Activated CD8-positive, alpha-beta memory T cell treated with anti-CD3 and anti-CD28 coated beads, Interleukin-2, amount 10 ng/mL, durations not matched to agents 7 days and 5 days (primary cell): ENCODE measurements at places on chromosomes 11 and 22.

DNA sequence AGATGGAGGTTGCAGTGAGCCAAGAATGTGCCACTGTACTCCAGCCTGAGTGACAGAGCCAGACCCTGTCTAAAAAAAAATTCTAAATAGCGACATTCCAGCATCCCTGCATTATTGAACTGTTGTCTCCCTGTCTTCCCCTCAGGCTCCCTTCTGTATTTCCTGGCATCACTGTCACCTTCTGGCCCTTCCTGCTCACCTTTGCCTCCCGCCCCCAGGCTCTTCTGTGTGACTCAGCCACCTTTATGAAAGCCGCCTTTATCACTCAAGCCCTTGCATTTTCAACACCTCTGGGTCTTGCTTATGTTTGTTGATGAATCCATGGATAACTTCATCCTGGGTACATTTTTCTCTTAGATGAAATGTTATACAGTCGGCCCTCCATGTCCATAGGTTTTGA lies 21.1 kb downstream of the UBASH3B start:
- DNase-seq, result no peak

GRCh38 chr11:60748821-60749220 lies 7.8 kb upstream of the MS4A15 start:
- DNase-seq, result no peak

DNA sequence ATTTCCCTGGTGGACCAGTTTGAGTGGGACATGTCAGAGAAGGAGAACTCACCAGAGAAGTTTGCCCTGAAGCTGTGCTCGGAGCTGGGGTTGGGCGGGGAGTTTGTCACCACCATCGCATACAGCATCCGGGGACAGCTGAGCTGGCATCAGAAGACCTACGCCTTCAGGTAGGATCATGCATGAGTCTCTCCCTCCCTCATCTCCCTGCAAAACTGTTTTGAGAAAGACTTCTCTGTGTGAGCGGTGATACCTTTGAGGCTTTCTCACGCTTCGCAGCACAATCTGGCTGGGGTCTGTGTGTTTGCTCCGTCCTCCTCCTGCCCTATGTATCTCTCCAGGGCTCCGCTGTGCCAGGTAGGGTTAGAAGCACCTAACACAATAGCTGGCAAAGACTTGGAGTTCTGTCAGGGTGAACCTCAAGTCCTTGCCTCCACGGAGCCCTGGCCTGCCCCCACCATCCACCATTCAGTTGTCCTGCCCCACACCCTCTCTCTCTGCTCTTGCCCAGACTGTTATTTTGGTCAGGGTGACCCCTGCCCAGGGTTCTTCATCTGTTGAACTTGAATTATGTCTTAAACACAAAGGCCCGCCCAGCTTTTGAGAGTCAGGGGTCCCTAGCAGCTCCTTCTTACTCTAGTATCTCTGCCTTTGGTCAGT lies 13.4 kb downstream of the DERL3 start:
- no peak for DNase-seq

- DNase-seq, result no peak
Observed at GRCh38 chr11:61045271-61045670, 57.0 kb upstream of the CD5 start.

GRCh38 chr22:26471522-26471921 lies 12.1 kb downstream of the HPS4 start:
- no peak for DNase-seq

- DNase-seq, result no peak
Observed at GRCh38 chr11:36235750-36236149, 53.5 kb downstream of the COMMD9 start.
